ENCODE measurements at places on chromosomes 5 and 9. TPM values are rescaled to one million over a fixed set of nuclear protein-coding genes. Genes with fewer than 3 reads are reported as not detected.

The AK8 gene
- not detected for total RNA-seq

The ANXA6 gene
- 206 TPM for total RNA-seq

The PCDHA10 gene
- total RNA-seq: 0.19 TPM

The BRD8 gene
- 50.0 TPM for total RNA-seq

The LOX gene
- 41.8 TPM for total RNA-seq

The TTC39B gene
- total RNA-seq: 4.3 TPM

The NEUROG1 gene
- not detected for total RNA-seq

The CBY3 gene
- not detected for total RNA-seq

The GZMA gene
- total RNA-seq: not detected

The PHF24 gene
- total RNA-seq: not detected

The TIMD4 gene
- total RNA-seq: not detected

The CD74 gene
- 0.98 TPM for total RNA-seq

The SERF1A gene
- 13.7 TPM for total RNA-seq

The CLIC3 gene
- 0.29 TPM for total RNA-seq

The STKLD1 gene
- total RNA-seq: 0.33 TPM

The MSX2 gene
- total RNA-seq: not detected

The TMEM203 gene
- total RNA-seq: 28.9 TPM

Data from vein endothelial cell (primary cell).